NCI-H2081 (cell line): ENCODE measurements at places on chromosomes 11 and 22.

DNA sequence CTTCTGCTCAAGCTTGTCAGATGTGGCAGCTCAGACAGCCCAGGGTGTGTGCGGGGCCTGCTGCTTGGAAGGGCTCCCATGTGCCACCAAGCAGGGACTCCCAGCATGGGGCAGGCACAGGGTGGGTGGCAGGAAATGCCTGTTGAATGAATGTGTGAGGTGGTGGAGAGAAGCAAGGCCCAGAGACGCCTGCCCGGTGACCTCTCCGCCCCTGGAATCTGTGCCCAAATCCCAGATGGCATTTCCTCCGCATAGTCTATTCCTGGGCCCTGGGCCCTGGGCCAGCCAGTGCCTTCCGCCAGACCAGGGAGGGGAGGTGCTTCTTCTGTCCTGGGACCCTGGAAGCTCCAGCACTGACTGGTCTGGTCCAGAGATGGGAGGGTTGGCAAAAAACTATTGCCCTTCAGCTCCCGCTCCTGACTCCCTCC is 3.7 kb downstream of the CST6 start:
- no peak for DNase-seq

- no peak for DNase-seq
Observed at GRCh38 chr22:46547883-46548244, 10.4 kb upstream of the CELSR1 start.

GRCh38 chr11:66126064-66126463 is 56.0 kb downstream of the PACS1 start:
- no peak for DNase-seq

DNA sequence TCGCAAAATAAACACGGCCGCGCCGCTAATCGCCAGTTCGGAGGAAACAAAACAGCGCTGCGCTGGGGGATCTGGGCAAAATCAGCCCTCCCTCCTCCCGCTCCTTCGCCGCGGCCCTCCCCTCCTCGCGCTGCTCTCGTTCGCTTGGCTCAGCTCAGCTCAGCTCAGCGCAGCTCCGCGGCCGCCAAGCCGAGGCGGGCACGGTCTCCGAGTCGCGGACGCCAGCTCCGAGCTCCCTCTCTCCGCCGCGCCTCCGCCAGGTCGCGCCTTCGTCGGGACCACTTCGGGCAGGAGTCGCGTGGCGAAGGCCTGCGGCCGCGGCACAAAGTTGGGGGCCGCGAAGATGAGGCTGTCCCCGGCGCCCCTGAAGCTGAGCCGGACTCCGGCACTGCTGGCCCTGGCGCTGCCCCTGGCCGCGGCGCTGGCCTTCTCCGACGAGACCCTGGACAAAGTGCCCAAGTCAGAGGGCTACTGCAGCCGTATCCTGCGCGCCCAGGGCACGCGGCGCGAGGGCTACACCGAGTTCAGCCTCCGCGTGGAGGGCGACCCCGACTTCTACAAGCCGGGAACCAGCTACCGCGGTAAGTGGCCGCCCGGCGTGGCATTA is at the start of gene SPON1:
Gene SPON1, plus strand, starts transcription at position 162 of the 607 bp plus-strand sequence. Its CDS starts 182 bp downstream, at position 344.
- DNase-seq = peak; percentile 39

GRCh38 chr11:538431-539051 is 1.2 kb downstream of the LRRC56 start:
- no peak for DNase-seq
